ENCODE measurements at places on chromosomes 3 and 15.
A peak's percentile ranks its signal among the peaks of the same experiment; 100 is the strongest.

- no peak for DNase-seq
Measured at GRCh38 chr3:141763088-141763750, at the start of gene GRK7. GRK7 (plus strand) TSS chr3:141763408; CDS start chr3:141778285, 14,877 bp downstream.

GRCh38 chr3:114998971-114999579 lies 148.0 kb downstream of the ZBTB20 start:
- DNase-seq, result no peak

- DNase-seq, result no peak
Measured at GRCh38 chr3:27176256-27176655, 192.9 kb downstream of the NEK10 start.

DNA sequence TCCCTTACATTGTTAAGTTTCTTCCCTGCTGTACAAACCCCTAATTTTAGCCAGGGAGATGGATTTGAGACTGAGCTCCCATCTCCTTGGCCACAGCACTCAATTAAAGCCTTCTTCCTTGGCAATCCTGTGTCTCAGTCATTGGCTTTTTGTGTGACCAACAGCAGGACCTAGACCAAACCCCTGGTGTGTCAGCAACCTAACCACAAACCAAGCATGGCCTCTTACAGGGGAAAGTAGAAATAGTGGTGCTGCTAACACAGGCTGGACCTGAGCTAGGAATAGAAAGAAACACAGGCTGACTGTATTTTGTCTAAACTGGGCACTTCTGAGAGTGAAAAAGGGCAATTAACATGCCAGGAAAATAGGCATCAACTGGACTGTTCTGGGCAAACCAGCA lies 37.9 kb downstream of the PPCDC start:
- no peak for DNase-seq

GRCh38 chr3:115239717-115240116 lies 92.6 kb upstream of the ZBTB20 start:
- DNase-seq, result peak; percentile 15

- DNase-seq, result peak; percentile 86
Measured at GRCh38 chr3:11832981-11833905, 13.4 kb downstream of the TAMM41 start.

- DNase-seq, result peak; percentile 14
Measured at GRCh38 chr15:101446518-101447167, 42.9 kb downstream of the PCSK6 start.

DNA sequence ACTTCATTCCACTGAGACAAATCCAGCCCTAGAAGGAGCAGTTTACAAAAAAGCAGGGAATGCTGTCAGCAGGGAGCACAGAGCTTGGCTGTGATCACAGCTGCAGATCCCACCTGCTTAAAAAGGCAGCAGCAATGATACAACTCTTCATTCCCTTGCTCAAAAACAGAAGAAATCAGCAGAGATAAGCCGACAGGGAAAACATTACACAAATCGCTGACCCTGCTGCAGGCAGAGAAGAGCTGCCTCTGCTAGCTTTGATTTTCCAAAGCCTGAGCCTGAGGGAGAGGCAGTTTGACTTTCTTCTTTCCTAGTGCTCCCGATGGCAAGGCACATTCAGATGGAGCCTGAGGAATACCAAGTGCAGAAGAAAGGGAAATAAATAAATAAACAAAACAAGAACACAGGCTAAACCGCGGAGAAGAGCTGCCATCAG lies 80.2 kb downstream of the SHQ1 start:
- DNase-seq, result no peak

DNA sequence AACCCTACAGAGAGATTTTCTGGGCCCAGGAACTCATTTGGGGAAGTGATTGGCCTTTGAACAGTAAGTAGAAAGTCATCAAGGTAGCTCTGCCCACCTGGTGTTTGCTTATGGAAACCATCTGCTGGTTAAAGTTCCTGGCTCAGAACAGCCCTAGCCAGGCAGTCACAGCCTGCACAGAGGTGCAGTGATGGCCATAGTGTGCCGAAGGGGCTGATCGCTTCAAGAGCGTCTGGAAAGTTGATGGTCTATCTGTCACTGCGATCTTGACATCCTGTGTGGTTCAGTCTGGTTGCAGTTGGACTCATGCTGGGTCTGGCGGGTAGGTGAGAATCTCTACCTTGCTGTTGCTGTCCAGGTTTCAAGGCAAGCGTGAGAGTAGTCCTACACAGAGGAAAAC lies 151.6 kb downstream of the SLCO3A1 start:
- DNase-seq, result no peak

DNA sequence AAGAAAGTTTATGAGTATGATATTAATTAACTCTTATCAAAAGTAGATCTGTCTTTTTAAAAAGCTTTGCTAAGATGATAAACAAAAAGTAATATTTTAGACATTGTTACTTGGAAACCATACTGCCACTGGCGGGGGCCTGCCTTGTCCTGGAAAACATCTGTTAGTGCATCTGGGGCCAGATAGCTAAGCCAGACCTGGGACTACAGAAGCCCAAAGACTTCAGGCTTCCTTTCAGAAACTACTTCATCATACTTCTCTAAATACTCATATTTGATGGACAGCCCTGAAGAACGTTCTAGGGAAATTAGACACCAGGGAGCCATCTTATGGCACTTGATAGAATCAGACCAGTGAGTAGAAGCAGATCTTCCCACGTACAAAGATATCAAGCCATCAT lies 795.4 kb upstream of the SEMA6D start:
- DNase-seq, result no peak

- peak; percentile 2 for DNase-seq
Measured at GRCh38 chr3:38586546-38587520, 62.7 kb downstream of the SCN5A start.

- no peak for DNase-seq
Measured at GRCh38 chr3:39234651-39235050, 42.3 kb upstream of the XIRP1 start.

DNA sequence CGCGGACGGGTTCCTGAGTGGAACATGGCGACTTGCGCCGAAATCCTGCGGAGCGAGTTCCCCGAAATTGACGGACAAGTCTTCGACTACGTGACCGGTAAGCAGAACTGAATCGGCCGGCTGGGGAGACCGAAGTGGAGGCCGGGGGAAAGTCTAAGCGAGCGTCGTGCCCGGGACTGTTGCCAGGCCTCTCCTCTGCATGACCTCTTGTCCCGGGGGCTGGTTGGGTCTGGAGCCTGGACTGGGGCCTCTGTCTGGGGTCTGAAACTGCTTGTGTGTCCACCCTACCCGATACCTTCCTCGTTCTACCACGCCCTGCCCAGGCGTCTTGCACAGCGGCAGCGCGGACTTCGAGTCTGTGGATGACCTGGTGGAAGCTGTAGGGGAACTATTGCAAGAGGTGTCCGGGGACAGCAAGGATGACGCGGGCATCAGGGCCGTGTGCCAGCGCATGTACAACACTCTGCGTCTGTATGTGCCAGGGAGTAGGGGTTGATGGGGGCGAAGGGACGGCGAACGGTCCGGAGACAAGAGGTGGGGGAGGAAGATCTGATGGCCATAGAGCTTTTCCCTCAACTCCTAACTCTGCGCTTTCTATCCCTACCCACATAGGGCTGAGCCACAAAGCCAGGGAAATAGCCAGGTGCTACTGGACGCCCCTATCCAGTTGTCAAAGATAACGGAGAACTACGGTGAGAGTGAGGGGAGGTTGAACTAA lies at the start of gene ABCF3:
Gene ABCF3 (plus strand): TSS at position 16 of the 718 bp plus-strand sequence. CDS start 9 bp downstream, at position 25.
- no peak for DNase-seq

- no peak for DNase-seq
Measured at GRCh38 chr15:99845009-99845408, 111.8 kb upstream of the LYSMD4 start.

GRCh38 chr3:51275111-51275805 lies 109.8 kb upstream of the MANF start:
- DNase-seq, result no peak

GRCh38 chr15:60083318-60083717 lies 79.2 kb downstream of the FOXB1 start:
- no peak for DNase-seq

- no peak for DNase-seq
Measured at GRCh38 chr3:154660811-154661210, 230.8 kb upstream of the GPR149 start.

DNA sequence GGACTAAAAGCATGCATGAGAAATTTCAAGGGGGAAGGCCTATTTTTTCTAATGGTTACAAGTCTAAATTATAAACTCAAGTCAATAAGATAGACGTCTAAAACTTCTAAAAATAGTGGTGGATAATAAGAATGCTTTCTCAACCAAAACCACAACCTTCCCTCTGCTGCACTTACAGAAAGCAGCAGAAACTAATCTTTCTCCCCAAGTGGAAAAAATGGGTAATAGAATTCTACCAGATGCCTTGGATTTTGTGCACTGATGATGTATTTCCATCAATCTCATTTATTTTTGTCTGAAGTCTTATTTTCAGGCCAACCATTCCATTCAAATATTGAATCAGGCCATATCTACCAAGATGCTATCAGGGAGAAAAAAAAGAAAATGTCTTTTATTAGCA lies 344.7 kb downstream of the NEK10 start:
- no peak for DNase-seq

- DNase-seq, result no peak
Measured at GRCh38 chr3:186053954-186054791, 54.7 kb downstream of the ETV5 start.

DNA sequence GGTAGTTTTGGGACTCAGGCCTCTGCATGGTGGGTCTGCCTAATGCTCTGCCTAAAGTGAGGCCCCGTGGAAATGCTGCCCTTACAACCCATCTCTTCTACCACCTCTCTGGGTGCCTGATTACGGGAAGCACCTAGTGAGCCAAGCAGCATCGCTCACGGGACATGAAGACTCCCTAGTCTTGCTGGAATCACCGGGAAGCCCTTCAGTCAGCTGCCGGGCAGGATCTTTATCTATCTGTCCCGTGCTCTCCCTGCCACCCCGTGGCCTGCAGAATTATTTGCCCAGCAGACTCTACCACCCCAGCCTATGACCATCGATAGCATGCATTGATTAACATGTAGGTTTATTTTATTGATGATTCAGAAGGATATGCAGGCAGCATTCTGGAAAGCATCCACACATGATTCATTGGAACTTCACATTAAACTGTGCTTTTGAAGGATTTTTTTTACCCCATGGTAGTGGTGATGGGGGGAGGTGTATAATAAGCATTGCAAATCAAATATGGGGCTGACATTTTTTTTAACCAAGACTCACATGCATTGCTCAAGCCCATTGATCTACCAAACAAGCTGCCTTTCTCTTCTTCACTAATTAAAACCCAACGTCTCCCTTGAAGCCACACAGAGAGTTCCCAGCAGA lies 63.1 kb downstream of the ATP2B2 start:
- DNase-seq, result no peak

DNA sequence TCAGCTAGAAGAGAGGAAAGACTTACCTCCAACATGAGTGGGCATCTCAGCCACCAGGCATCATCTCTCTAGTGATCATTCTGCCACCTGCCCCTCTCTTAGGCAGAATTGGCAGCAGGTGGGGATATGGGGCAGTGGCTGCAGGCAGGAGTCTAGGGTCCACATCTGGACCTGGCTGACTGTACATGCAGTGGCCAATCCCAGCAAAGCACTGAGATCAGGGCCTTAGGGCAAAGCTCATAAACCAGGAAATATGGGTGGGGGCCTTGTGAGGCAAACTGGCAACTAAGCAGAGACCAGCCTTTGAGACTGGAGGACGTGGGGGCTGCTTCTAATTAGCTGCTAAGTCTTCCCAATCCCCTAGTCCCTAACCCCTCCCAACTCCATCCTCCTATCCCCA lies 12.9 kb downstream of the POMGNT2 start:
- no peak for DNase-seq

DNA sequence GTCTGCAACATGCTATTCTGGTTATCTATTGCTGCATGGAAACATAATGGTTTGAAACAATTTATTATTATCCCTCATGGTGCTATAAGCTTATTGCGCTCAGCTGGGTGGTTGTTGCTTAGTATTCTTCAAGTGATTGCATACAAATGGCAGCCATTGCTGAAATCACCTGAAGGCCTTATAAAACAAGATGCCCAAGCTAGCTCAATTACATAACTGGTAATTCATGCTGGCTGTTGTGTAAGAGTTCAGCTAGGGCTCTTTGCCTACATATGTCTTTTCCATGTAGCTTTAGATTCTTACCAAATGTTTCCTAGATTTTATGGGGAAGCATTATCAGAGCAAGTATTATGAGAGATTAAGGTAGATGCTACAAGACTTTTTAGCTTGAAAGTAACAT lies 644.0 kb upstream of the CBLB start:
- no peak for DNase-seq

DNA sequence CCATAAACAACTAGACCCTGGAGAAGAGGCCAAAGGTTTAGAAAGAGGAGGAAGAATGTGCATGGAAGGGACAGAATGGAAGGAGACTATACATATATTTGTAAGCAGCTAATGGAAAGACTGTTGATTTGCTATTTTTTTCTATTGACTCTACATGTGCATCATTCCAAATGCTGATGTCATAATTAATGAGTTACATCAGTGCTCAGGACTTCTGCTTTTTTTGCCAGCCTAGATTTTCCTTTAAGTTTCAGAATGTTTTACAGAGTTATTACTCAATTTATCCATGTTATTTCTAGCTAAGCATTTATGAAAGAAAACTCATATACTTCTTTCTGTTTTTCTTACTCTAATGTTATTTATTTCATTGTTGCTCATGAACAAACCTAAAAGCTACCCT lies 62.6 kb upstream of the VGLL3 start:
- no peak for DNase-seq

GRCh38 chr15:81939604-81940440 lies 106.0 kb downstream of the MEX3B start:
- peak; percentile 34 for DNase-seq

GRCh38 chr15:58628206-58628947 lies 121.1 kb downstream of the ADAM10 start:
- no peak for DNase-seq

- DNase-seq, result no peak
Measured at GRCh38 chr3:112425858-112426750, 73.2 kb downstream of the BTLA start.

DNA sequence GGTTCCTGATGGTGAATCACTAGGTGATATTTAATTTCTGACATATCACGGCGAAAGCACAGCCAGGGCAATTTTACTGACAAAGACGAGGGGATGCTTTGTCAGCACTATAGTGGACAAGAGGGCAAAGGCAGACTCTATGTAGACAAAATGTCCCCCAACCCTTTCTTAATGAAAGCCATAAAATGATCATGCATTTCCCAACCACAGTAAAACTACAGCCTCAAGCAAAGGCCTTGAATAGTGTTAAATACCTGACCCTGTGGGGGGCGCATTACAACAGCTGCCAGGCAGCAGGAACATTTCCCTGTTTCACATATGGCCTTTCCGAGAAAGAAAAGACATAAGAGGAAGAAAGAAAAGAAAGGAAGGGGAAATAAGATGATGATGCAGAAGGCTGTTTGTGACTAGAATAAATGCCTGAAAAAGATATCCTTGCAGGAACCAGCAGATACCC lies 49.5 kb downstream of the GLDN start:
- DNase-seq, result no peak

GRCh38 chr15:83899670-83900069 lies 245.7 kb downstream of the ADAMTSL3 start:
- no peak for DNase-seq

DNA sequence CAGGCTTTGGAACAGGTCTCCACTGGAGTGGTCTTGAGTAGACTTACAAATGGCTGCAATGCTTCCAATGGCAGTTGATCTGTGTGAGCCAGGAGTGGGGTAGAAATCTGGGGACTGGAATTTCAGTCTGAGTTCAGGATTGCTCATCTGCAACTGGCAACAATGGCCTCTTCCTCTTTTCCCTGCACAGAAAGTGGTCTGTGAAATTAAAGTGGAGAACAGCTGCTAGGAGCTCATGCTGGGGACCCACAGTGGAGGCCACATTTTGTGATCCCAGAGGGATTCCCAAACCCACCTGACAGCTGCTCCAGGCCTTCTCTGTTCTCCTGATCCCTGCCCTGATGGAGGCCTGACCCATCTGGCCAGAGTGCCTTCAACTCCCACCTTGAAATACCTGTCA lies 49.6 kb downstream of the CEMIP start:
- no peak for DNase-seq

GRCh38 chr15:80997692-80998091 lies 3.0 kb upstream of the TLNRD1 start:
- DNase-seq, result no peak

Data from testis (tissue), 5 donors.